ENCODE measurements at places on chromosomes 7 and 10.

DNA sequence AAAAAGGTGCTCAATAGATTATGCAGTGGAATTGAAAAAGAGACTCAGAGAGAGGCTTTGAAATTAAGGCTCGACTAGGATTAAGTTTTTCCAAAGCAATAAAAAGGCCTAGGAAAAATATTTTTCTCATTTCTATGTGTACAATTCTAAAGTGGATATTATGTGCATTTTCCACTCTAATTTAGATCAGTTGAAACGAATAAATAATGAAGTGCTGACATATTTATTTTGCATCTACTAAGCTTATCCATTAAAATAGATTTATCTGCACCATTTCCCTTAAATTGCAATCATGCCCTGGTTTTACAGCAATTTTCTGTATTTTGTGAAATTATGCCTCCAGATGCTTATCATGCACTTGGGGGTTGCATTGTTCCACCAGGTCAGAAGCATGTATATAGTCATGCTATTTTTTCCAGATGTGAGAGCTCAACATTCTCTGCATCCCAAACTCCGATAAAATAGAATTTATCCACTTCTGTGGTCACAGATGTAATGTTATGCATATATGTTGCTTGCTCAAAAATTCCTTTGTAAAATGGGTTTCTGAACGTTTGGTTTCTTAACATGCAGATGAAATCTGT is 18.3 kb downstream of the FIGNL1 start:
- DNase-seq = no peak

DNA sequence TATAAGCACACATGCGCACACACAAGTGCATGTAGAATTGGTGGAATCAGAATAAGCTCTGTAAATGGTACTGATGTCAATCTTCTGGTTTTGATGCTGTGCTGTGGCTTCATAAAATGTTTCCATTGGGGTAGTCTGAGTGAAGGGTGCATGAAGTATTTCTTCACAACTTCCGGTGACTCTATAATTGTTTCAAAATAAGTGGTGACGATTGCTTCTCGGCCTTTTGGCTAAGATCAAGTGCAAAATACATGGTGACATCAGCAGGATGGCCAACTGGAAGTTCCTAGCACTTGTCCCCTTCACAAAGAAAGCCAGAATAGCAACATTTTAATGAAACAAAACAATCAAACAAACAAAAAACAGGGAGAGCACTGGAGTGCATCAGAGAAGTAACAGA is 41.6 kb upstream of the CAMK2B start:
- no peak for DNase-seq

DNA sequence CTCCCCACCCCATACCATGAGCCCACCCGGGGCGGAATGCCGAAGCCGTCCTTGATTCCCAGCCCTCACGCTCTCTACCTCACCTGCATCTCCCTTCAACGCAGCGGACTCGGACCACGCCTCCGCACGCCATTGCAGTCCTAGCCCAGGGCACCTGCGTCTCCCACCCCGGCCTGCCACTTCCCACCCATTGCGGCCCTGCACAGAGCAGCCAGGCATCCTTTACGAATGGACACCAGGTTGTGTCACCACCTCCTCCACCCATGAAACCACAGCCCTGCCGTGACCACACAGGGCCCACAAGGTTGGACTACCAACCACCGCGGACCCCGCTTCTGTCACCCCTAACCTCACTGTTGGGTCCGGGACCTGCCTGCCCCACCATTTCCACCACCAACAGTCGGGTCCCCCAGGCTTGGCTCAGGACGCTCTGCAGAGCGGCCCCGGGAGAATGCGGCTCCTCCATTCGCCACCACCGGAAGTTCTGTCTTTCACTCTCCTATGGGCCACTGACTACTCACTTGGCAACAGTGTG is 232.5 kb downstream of the MAD1L1 start:
- DNase-seq = no peak

GRCh38 chr7:2465928-2466327 is 10.3 kb downstream of the GRIFIN start:
- DNase-seq = no peak

DNA sequence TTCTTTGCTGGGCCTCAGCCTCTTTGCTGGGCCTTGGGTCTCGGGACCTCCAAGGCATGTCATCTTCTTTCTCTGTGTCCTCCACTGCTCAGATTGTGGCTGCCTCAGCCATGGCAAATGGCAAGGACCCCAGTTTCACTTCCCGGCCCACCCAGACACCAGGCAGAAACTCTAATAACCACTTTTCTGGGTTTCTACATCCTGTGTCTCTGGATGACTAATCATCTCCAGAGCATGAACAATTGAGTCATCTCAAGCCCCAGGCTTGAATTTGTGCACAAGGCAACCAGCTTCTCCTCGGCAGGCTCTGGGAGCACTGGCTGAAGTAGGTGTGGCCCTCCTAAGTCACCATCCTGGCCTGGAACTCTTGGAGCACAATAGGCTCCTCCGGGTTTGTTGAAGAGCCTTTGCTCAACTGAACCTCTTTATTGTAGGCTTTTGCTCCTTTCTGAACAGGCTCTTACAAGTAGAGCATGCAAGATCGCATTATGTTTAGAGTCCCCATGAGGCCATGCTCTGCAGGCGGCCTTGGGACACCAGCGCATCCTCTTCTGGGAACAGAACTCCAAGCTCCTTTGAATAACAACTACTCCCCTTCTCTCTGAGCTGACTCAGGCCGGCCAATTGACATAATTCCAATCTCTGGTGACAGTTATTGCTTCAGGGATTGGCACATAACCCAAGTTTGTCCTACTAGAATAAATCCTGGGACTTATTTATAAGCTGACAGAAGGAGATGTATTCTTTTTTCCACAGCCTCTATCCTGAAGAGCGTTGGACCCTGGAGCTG is 218.1 kb downstream of the WDR11 start:
- no peak for DNase-seq

All from left renal pelvis (tissue), 4 donors.